H54 (cell line): ENCODE measurements at places on chromosomes 5 and 9.

DNA sequence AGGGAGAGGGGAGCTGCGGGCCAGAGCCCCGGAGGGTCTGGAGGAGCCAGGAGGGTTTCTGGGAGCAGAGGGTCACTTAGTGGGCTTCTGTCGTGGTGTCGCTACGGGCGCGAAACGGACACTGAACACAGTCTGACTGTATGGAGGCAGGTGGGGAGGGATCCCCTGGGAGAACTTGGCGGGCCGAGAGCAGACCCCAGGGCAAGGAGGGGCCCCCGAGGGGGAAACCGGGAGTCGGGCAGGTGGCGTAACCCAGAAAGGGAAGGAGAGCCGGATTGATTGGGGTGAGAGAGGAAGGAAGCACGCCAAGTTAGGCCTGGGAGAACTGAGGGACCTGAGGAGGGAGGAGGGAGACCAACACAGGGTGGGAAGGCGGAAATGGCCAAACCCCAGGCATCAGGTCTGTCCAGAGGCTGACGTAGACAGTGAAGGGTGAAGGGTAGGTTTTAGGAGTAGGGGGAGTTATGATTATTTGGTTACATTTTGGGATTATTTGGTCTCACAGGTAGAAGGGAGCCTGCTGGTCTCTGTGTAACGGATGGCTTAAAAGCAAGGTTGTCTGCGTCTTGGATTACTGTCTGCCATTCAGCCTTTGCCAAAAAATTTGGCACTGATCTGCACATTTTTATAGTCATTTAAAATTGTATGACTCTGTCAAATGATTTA is 3.3 kb upstream of the MSMP start:
- DNase-seq: peak; percentile 12

DNA sequence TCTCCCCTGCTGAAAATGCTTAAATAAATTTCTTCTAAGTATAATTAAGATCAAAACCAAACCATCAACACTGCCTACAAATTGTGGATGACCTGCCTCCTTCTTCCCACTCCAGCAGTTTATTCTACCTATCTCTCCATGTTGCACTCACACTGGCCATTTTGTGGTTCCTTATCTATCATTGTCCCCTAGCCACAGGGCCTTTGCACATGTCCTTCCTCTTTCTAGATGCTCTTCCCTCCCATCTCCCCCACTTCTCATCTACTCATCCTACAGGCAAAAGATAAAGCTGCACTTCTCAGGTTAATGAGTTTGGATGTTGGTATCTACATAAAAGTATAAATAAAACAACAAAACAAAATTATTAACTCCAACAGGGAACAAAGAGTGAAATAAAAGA is 70.6 kb upstream of the CCNG1 start:
- DNase-seq: no peak

GRCh38 chr9:24479361-24480059 is 66.2 kb downstream of the IZUMO3 start:
- no peak for DNase-seq

GRCh38 chr5:14928661-14929060 is 57.1 kb upstream of the ANKH start:
- DNase-seq: no peak

- DNase-seq: peak; percentile 96
Observed at GRCh38 chr9:120886490-120886967, 9.5 kb upstream of the PHF19 start.

GRCh38 chr5:153584126-153584959 is 93.9 kb downstream of the GRIA1 start:
- DNase-seq: no peak

DNA sequence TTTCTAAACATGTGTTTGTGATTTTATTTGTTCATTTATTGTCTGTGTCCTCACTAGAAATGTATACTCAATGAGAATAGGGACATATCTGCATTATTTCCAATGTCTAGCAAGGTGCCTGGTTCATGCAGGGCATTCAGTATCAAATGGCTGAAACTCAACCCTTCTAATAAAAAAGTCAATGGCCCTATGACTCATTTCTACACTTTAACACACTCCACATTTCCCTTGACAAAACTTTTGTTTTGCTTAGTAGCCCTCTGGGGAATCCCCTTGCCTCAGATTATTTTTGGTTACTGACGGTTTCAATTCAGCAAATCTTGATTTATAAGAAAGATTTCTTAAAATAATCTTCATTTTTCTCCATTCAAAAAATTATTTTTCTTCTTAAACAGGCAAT is 206.0 kb upstream of the DMRTA1 start:
- DNase-seq: no peak

- no peak for DNase-seq
Observed at GRCh38 chr5:74798977-74799911, 32.2 kb downstream of the NSA2 start.

DNA sequence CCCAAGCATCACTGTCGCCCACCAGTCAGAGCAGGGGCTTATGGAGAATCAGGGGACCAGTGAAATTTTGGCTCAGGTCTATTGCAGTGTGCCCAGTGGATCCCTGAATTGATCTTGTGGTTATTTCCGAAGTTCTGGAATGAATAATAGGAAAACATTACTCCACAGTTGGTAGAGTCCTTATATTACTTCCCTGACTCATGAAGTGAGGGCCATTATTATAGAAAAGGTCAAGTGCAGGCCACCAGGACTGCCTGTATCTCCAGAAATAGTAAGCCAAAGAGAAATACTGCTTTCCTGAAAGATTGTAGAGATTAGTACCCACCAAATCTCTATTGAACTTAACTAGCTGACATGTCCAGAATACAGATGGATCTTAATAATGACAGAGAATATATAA is 335.0 kb downstream of the NPR3 start:
- no peak for DNase-seq

DNA sequence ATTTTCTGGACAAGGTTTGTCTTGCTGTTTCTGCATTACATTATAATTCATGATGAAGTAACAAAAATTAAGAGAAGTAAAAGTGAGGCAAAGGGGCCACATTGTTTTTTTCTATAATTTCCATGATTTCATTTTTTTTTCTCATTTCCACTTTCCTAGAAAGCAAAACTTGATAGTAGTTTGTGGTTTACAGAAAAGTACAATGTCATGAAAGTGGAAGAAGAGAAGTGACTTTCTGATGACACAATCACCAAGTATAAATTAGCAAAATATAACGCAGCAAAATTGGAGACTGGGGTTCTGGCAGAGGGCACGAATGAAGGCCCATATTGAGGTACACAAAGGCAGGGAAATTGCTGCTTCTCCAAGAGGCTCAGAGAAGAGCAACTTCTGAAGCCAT is 5.0 kb upstream of the IFNA14 start:
- DNase-seq: no peak

DNA sequence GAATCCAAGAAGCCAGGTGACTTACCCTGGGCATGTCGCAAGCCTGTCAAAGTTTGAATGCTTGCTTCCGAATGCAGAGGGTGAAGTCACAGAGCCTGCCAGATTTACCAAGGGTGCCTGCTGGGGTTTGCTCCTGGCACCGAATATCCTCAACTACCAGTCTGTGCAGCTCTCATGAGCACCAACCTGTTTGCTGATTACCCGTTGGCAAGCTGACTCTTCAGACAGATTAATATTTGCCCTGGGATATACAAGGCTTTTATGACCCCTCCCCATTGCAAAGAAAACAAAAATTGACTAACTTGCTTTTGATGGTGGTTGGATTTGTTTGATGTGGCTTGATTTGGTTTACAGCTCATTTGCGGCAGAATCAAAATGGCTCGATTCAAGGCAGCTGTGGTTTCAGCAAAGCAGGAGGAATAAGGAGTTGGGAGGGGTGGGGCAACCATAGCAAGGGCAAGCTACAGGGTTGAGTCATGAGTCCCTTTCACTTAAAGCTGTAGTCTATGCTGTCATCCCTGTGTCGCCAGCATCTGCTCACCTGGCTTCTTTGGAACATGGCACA is 82.3 kb upstream of the AGXT2 start:
- peak; percentile 52 for DNase-seq

DNA sequence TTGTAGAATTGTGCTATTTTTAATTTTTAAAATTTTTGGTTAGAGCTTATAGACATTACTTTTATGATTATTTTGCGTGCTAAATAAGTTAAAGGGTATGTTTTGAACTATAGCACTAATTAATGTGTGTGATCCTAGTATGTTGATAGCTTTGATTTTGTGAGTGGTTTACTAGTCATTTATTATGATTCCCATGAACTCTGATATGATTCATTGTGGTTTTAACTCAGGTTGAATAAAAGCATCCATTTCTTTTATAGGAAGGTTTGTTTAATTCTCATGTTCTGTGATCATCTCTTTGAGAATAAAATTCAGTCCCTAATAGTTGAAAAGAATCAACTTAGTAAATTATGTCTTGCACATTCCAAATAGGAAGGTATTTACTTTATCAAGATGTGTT is 22.5 kb downstream of the C5orf22 start:
- DNase-seq: no peak

GRCh38 chr9:132413926-132414325 is 3.9 kb downstream of the CFAP77 start:
- no peak for DNase-seq
